AG09309 (cell line): ENCODE measurements at places on chromosomes 11 and 22.
A peak's percentile ranks its signal among the peaks of the same experiment; 100 is the strongest.

DNA sequence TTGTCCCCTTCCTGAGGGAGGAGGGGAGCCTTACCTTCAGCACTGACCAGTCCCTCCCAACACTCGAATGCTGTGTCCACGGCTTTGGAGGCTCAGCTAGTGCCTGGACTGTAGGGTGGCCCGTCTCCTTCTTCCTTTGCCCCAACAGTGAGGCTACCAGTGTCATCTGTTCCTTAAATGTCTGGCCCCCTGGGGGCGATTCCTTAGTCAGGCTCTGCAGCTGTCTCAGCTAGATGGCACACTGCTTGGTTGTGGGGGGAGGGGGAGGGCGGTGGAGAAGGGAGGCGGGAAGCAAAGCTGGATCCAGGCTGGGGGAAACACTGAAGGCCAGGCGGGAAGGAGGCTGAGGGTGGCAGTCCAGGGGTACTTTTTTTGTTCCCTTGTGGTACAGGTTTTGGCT is at the start of gene IGSF22:
Gene IGSF22, minus strand, starts transcription at position 149 of the 400 bp plus-strand sequence. CDS start 1,952 bp downstream, outside the sequence.
- no peak for DNase-seq

GRCh38 chr11:126188332-126189108 is 22.9 kb downstream of the RPUSD4 start:
- no peak for DNase-seq

DNA sequence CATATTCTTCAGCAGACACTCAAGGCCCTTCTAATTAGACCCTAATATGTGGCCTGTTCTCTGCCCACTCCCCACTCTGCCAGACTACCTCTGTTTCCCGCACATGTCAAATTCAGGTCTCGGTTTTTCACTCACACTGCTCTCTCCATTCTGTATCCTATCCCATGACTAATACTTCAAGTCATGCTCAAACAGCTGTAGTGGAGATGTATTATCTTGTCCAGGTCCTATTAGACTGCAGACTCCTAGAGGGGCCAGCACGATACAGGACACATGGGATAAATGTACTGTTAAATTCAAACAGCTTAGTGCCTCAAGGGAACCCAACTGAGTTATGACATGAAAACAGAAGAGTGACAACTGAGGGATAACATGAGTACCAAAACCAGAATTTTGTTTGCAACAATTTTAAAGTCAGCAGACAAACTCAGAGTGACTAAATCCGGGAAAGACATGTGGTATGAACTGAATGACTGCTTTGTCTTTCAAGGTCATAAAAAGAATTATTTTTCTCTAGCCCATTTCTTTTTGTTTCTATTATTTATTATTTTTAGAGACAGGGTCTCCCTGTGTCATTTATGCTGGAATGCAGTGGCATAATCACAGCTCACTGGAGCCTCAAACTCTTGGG is 20.5 kb downstream of the ATP6V1E1 start:
- DNase-seq = no peak

DNA sequence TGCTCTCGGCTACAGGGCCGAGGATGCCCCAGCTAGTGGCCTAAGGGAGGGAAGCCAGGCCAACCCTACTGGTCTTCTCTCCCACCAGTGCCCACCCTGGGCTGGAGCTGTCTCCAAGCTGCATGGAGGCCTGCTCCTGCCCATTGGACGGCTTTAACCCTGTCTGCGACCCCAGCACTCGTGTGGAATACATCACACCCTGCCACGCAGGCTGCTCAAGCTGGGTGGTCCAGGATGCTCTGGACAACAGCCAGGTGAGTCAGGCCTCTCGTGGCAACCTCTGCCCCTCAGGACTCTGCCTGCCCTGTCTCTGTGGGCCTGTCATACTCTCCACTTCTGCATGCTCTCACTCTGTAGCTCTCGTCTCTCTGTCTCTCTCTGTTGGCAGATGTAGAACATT is 44.1 kb upstream of the TPBGL start:
- DNase-seq = no peak

DNA sequence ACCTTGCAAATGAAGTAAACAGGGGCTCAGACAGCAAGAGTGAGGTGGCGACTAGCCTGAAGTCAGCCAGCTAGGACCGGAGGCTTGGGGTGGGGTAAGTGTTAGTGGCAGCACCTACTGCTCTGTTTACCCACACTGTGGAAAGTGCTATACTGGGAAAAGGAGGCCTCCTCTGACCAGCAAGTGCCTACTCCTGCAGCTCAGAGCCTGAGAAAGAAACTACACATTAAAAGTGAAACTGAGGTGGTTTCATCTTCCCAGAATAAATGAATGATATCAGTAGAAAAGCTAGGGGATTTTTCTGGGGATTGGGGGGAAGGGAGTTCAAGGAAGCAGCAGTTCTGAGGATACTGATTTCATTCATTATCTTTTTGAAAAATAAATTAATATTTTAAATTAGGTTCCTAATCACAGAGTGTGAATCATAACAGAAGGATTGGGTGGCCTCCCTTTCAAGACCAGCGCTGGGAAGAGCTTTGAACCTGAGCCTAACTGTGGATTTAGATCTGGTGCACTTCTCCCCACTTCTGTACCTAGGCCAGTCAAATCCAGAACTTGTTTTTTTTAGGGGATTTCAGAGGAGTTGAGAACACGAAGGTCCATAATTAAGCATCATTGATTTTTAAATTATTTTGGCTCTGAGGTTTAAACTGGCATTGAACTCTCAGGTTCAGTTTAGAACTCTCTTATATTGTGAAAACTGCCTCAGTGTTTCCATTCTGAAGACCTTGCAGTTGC is 48.1 kb upstream of the GRAMD1B start:
- no peak for DNase-seq

- peak; percentile 58 for DNase-seq
These were observed 154.4 kb downstream of the SBF2 start for GRCh38 chr11:10139656-10140055.

DNA sequence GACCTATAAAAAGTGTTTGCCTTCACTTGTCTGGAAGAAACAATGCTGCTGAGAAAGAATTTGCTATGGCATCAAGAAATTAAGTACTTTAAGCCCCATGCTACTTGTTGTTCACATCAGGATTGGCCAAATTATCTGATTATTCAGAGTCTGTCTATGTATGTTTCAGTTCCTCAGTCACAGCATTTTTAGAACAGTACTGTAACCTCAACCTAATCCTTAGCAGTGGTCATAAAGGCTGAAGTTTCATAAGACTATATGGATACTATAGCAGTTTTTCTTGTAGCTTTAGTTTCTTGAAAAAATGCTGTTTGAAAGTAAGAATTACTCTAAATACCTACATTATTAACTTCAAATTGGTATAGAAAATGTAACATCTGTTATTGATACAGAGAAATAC is 153.9 kb downstream of the INSC start:
- no peak for DNase-seq

DNA sequence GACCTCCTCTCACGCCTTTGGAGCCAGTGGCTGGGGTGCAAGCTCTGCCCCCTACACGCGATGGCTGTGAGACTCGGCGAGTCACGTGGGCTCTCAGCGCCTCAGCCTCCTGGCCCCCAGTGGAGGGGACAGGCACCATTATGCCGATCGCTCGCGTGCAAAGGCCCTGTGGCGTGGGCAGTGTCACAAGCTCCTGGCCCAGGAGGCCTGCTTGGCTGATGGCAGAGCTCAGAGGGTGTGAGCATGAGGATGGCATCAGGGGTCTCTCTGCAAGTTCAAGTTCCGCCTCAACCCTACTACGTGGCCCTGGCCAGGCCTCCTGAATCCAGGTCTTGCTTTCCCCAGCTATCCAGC is 90.8 kb upstream of the KCNQ1OT1 start:
- DNase-seq = no peak

GRCh38 chr11:27470826-27471588 is 1.6 kb downstream of the LGR4 start:
- DNase-seq = no peak

GRCh38 chr22:27690599-27690998 is 111.0 kb downstream of the MN1 start:
- no peak for DNase-seq

- DNase-seq = no peak
These were observed 2.6 kb upstream of the MCM5 start for GRCh38 chr22:35397095-35397904.

GRCh38 chr11:20008871-20009644 is 151.2 kb downstream of the DBX1 start:
- no peak for DNase-seq

- no peak for DNase-seq
These were observed 29.8 kb upstream of the ASPHD2 start for GRCh38 chr22:26399289-26399688.

GRCh38 chr11:117664897-117665296 is 132.1 kb downstream of the DSCAML1 start:
- DNase-seq = no peak

DNA sequence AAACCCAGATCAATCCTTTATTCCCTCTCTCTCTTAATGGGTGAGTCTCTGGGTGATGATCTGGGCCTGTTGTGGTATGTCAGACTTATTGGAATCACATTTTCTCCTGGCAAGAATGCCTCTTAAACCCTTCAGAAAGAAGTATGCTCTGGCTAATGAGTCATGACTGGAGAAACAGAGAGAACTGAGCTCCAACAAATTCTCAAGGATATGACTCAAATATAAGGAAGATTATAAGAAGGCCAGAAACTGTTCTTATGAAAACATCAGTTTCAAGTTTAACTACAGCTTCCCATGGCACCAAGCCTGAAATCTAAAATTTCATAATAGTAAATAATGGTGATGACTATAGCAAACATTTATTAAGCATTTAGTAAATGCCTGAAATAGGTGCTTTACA is 83.9 kb downstream of the OR5AK2 start:
- peak; percentile 98 for DNase-seq

GRCh38 chr22:29621761-29622526 is 18.5 kb downstream of the NF2 start:
- peak; percentile 87 for DNase-seq

- DNase-seq = no peak
These were observed 20.3 kb downstream of the STK33 start for GRCh38 chr11:8573777-8574176.

DNA sequence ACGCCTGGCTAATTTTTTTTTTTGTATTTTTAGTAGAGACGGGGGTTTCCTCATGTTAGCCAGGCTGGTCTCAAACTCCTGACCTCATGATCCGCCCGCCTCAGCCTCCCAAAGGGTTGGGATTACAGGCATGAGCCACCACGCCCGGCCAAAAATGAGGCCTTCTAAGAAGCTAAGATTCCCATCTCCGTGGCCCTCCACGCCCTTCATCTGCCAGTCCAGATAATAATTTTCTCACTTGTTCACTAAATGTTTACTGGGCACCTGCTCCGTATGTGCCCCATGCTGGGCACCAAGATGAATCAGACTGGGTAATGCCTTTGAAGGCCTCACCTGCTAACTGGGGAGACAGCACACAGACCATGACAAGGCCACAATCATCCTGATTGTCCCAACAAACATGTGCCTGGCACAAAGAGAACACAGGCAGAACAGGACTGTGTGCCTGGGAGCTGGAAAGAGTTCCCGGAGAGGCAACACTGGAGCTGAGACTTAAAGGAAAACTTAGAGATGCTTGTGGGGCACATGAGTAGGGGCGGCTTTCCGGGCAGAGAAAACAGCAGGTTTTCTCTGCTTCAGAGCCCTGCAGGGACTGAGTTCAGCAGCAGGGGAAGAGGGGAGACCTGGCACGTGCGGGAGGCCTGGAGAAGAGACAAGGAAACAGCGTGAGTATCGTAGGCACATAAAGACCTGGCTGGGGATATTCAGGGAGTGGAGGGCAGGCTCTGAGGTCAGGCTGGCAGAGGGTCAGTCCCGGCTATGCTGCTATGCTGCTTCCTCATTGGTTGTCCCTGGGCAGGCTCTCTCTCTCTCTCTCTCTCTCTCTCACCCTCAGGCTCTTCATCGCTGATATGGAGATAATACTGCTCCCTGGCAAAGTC is 2.4 kb downstream of the KIAA0930 start:
- DNase-seq = no peak

GRCh38 chr11:65445604-65446445 is 23.2 kb downstream of the NEAT1 start:
- DNase-seq = peak; percentile 20

GRCh38 chr22:24466716-24467328 is 28.3 kb upstream of the UPB1 start:
- peak; percentile 5 for DNase-seq

- DNase-seq = no peak
These were observed 17.3 kb downstream of the TRMU start for GRCh38 chr22:46352691-46353386.

GRCh38 chr11:61332281-61332796 is 566 bp downstream of the DDB1 start:
- DNase-seq = no peak

GRCh38 chr11:112697391-112698178 is 263.6 kb upstream of the NCAM1 start:
- DNase-seq = no peak

DNA sequence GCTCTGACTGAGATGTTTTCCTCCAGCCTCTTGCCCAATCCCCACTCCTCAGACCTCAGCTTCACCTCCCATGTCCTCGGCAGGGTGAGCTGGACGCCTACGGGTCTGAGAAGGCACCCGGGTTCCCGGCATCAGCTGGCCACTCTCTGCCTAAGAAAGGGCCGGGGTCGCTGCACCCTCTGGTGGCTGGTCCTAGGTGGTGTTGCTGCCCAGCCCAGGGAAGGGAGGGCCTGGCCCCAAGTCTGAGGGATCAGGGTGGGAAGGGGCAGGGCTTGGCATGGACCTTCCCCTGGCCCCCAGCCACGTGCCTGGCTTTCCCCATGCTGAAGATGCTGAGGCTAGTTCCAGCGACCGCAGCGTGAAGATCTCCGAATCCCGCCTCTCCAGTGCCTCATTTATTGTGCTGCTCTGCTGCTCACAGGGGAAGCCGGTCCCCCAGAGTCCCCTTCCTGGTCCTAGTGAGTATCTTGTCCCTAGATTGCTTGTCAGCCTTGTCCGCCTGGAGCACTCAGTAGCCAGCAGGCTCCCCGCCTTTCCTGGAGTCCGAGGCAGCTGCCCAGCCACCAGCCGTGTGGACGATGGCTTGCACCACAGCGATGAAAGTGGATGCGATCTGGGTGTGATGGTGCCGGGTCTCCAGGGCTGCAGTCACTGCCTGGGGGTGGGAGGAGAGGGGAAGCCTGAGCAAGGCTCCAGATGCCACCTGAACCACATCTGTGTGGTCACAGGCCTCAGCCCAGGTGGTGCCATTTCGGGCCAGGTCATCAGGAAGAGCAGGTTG is 2.9 kb upstream of the GGT5 start:
- peak; percentile 91 for DNase-seq

DNA sequence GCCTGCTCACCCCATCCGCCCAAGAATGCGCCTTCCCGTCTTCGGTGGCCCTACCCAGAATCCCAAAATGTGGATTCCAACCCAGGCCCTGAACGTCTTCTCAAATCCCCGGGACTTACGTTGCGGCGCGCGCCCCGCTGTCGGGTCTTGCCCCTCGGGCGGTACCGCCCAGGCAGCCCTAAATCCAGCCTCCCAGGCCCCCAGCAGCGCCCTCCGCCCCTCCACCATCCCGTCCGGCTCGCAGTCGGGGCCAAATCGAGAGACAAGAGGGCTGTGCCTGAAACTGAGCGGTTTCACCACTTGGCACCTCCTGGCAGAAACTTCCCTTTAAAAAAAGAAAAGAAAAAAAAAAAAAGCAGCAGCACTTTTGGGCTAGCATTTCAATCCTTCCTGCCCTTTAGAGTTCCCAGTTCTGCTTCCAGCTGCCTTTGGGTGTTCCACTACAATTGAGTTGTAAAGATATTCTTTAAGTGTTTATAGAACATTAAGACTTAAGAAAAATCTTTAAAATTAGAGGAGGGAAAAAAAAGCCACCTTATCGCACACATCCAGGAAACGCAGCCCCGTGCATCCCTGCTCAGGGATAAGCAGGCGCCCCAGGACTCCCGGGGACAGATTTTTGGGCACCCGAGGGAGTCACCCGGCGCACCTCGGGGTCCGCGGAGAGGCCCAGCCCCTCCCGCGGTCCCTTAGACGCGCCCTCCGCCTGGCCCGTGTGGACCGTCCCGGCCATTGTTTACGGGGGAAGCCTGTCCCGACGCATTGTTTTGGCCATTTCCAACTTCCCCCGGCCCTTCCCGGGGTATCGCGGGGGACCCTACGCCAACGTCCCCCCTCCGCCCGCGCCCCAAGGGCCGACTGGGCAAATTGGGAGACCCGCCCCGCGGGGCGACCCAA is 57.6 kb downstream of the KCNJ4 start:
- DNase-seq = no peak
